Right renal cortex interstitium (tissue), 3 donors: ENCODE measurements at places on chromosomes 2 and 18. TPM values are rescaled to one million over a fixed set of nuclear protein-coding genes. Genes with fewer than 3 reads are reported as not detected.

DNA sequence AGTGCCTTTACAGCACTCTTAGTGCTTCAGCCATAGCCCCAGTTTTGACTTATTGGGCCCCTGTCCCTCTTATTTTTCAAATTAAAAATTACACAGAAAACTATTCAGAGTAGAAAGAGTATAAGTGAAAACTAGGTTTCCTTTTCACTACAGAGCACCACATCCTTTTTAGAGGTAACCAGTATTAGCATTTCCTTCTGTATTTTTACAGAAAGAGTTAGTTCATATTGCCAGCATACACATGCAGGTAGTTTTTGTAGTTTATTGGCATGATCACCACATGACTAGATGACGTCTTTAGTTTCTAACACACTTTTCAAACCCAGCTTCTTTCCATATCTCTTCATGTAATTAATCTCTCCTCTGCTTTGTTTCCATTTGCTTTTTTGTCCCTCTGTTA lies 66.4 kb downstream of the UBE2E3 start:
- no peak for DNase-seq

GRCh38 chr2:189662669-189663226 lies 1.5 kb downstream of the ASNSD1 start:
- DNase-seq = no peak

PROKR1 gene
- polyA plus RNA-seq = 0.31 TPM

DNA sequence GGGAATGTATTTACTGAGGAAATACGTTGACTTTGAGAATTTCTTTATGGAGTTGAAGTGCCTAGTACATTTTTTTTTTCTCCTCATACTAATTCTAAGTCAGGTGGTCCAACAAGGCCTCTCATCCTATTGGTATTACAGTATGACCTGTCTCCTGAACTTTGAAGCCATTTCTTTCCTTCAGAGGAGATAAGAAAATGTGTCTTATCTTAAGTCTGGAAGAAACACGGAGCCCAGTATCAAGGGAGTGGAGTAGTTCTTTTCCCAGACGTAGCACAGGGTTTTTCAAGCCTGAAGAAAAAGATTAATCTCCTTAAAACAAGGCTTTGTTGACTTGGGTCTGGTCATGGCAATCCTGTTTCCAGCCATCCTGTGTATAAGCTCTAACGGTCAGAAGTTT lies 11.6 kb upstream of the CPS1 start:
- no peak for DNase-seq
